ENCODE measurements at places on chromosomes 6 and 20. TPM values are rescaled to one million over a fixed set of nuclear protein-coding genes. Genes with fewer than 3 reads are reported as not detected.
A peak's percentile ranks its signal among the peaks of the same experiment; 100 is the strongest.

The GHRH gene
- total RNA-seq = not detected

The MOG gene
- not detected for total RNA-seq

- no peak for DNase-seq
Observed at GRCh38 chr6:144295211-144295610, 10.1 kb downstream of the UTRN start.

GRCh38 chr20:62682912-62683517 is 25.6 kb upstream of the NTSR1 start:
- DNase-seq = no peak

- DNase-seq = peak; percentile 66
Observed at GRCh38 chr20:21607971-21608725, 94.3 kb upstream of the NKX2-2 start.

GRCh38 chr6:11056871-11057270 is 12.8 kb upstream of the ELOVL2 start:
- no peak for DNase-seq

- DNase-seq = no peak
Observed at GRCh38 chr6:7332090-7332745, 19.2 kb upstream of the SSR1 start.

DNA sequence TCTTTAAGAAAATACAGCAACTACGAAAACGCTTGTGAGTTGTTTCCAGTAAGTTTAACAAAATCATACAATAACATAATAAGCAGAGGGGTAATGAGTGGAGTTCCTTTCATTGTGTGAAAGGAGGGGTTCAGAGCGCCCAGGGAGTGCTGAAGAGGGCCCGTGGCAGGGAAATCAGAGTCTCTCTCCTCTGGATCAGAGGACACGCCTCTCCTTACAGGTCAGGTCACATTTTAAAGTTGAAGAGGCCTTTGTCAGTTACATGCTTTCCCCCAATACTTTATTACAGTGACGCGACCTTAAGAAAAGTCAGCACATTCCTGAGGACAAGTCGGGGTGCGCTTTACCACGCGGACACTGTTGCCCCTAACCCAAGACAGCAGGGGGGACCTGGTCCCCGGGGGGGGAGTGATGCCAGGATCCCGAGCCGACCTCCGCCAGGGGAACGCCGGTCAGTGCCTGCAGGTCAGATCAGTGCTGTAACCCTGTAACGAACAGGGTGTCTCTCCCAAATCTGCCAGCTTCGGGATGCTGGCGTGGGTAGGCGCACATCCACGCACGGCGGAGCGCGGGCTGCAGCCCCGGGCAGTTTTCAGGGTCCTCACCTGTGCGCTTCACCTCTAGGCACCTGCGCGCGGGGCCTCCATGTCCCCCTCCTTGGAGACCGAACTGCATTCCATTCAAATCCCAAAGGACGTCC is 848 bp downstream of the DACT2 start:
- no peak for DNase-seq

All from H4 (cell line).